ENCODE measurements at places on chromosomes 5 and 9. TPM values are rescaled to one million over a fixed set of nuclear protein-coding genes. Genes with fewer than 3 reads are reported as not detected.

Gene TXNDC15
- total RNA-seq = 74.5 TPM

Gene PCDHB11
- 8.9 TPM for total RNA-seq

Gene FBN2
- 8.1 TPM for total RNA-seq

Gene MAMDC2
- 2.5 TPM for total RNA-seq

Gene APBA1
- total RNA-seq = 34.2 TPM

Gene IL3
- total RNA-seq = not detected

Gene FLT4
- total RNA-seq = 2.0 TPM

Gene RETREG1
- total RNA-seq = 56.5 TPM

Gene PTGS1
- 0.49 TPM for total RNA-seq

Gene HK3
- 0.49 TPM for total RNA-seq

Gene FOXD4L4
- 0.25 TPM for total RNA-seq

Gene C8G
- total RNA-seq = not detected

Gene ACTBL2
- total RNA-seq = not detected
